ENCODE measurements at places on chromosomes 5 and 9.

GRCh38 chr9:101977614-101978210 is 239.3 kb upstream of the GRIN3A start:
- peak; percentile 43 for DNase-seq

GRCh38 chr5:98205691-98206461 is 567.6 kb upstream of the RGMB start:
- DNase-seq, result peak; percentile 38

DNA sequence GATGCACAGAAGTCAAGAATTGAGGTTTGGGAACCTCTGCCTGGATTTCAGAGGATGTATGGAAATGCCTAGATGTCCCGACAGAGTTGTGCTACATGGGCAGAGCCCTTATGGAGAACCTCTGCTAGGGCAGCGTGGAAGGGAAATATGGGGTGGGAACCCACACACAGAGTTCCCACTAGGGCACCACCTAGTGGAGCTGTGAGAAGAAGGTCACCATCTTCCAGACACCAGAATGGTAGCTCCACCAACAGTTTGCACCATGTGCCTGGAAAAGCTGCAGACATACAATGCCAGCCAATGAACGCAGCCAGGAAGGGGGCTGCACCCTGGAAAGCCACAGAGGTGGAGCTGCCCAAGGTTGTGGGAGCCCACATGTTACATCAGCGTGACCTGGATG is 104.5 kb downstream of the STK32A start:
- DNase-seq, result no peak

- no peak for DNase-seq
These were observed 93.8 kb downstream of the FEM1C start for GRCh38 chr5:115450741-115451140.

DNA sequence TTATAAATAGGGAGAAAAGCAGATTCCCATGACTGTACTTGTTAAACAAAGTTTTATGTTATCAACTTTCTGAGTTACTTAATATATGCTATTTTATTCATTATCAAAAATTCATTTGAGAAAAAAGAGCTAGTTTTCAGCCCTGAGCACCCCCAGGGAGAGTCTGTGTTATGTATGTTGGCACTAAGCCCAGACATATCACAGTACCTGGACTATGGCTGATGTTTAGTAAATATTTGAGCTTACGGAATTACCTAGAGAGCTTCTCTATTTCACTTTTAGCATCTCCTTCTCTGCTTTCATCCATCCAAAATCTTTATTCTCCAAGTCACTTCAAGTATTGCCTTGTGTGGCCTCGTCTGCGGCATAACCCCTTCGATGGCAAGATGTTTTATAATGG is 225.9 kb upstream of the PCSK5 start:
- DNase-seq, result peak; percentile 61

DNA sequence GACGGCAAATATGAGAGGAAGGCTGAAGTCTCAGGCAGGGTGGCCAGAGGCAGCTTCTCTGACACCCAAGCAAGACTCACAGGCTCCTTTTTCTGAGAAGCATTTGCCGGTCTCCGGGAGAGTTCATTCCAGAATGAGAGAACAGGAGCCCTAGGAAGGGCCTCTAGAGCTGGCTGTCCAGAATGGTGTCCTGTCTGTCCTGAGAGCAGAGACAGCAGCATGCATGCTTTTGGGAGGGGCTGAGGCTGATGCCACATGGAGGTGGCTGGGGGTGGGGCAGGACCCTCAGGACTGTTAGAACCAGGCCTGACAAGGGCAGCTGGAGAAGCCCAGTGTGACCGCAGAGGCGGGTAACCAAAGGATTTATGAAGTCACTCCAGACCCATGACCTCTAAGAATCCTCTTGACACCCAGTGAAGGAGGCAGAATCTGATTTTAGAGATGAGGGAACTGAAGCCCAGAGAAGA is 60.0 kb downstream of the SHB start:
- no peak for DNase-seq

DNA sequence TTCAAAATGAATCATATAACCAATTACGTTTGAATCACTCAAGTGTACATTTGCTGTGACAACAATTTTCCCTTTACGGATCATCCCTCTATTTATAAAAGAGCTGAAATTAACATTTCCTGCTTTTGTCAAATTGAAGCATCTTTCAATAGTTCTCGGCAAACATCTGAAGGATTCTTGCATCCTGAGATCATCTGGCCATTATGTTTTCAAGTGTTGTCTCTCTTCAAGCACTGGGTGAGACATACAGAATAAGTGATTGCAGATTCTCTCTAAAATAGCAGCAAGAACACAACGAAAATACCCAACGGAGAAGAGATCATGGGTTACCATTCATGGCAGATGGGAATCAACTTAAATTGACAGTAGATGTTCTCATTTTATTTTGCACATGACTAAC is 283.4 kb upstream of the GRAMD2B start:
- no peak for DNase-seq

DNA sequence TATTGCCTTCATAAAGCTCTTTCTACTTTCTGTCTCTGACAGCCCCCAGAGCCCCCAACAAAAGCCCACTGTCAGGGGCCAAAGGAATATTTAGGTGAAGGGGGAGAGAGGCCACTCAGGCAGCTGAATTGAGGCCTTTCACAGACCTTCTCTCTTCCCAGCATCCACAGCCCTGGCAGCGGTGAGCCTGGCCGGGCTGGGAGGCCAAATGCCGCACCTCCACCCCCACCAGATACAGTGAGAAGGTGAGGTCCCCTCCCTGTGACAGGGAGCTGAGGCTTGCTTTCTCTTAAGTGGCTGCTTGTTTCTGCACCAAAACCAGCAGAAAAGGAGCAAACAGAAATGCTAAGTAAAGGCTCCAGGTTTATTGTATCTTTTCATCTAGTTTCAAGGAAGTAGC is 168.1 kb downstream of the ROR2 start:
- no peak for DNase-seq

GRCh38 chr5:1913578-1913977 is 30.9 kb upstream of the IRX4 start:
- DNase-seq, result no peak

GRCh38 chr5:74556631-74557595 is 83.6 kb downstream of the ENC1 start:
- DNase-seq, result no peak

All from NCI-H1105 treated with DMSO at 0.1 percent for 48 hours (cell line).